Esophagus mucosa (tissue), 1 donor: ENCODE measurements at places on chromosomes 4 and X. TPM values are rescaled to one million over a fixed set of nuclear protein-coding genes. Genes with fewer than 3 reads are reported as not detected.

The UGT2B11 gene
- not detected for total RNA-seq

The SSX2B gene
- total RNA-seq: not detected

The XAGE2 gene
- total RNA-seq: not detected

The CTBP1 gene
- total RNA-seq: 89.4 TPM

The FOXR2 gene
- total RNA-seq: not detected

The IGFBP7 gene
- total RNA-seq: 40.9 TPM

The CTSO gene
- 2.4 TPM for total RNA-seq

The CCKAR gene
- not detected for total RNA-seq

The TRPC5OS gene
- not detected for total RNA-seq

The FGF13 gene
- 0.40 TPM for total RNA-seq

The SCML2 gene
- 0.64 TPM for total RNA-seq

The MAGEA12 gene
- not detected for total RNA-seq

The RRH gene
- total RNA-seq: 0.16 TPM

The UGT2A3 gene
- not detected for total RNA-seq

The TMSB15A gene
- not detected for total RNA-seq

The TRIM61 gene
- total RNA-seq: not detected

The ATP1B4 gene
- total RNA-seq: not detected

The SGCB gene
- 7.4 TPM for total RNA-seq

The MAGEC1 gene
- not detected for total RNA-seq

The ADRA2C gene
- 0.60 TPM for total RNA-seq

The CENPI gene
- total RNA-seq: 3.9 TPM

The GPRASP1 gene
- 1.2 TPM for total RNA-seq

The RBM47 gene
- total RNA-seq: 70.6 TPM

The POLR2B gene
- total RNA-seq: 38.9 TPM

The TENM3 gene
- 3.6 TPM for total RNA-seq

The MAB21L2 gene
- total RNA-seq: not detected

The NCAPG gene
- total RNA-seq: 13.3 TPM

The TMEM255A gene
- total RNA-seq: 0.20 TPM

The LRIT3 gene
- total RNA-seq: 0.16 TPM

The HMGN5 gene
- 3.7 TPM for total RNA-seq

The IL9R gene
- total RNA-seq: 0.44 TPM

The ATP8A1 gene
- 2.6 TPM for total RNA-seq

The TEX13B gene
- total RNA-seq: not detected

The RS1 gene
- total RNA-seq: not detected

The FATE1 gene
- total RNA-seq: not detected

The SYNPO2 gene
- total RNA-seq: 13.3 TPM

The ATP5ME gene
- total RNA-seq: 344 TPM

The SMR3B gene
- not detected for total RNA-seq
